ENCODE measurements at places on chromosomes 12 and 14.

GRCh38 chr12:130547480-130548155 is 168.5 kb downstream of the RIMBP2 start:
- DNase-seq = no peak

DNA sequence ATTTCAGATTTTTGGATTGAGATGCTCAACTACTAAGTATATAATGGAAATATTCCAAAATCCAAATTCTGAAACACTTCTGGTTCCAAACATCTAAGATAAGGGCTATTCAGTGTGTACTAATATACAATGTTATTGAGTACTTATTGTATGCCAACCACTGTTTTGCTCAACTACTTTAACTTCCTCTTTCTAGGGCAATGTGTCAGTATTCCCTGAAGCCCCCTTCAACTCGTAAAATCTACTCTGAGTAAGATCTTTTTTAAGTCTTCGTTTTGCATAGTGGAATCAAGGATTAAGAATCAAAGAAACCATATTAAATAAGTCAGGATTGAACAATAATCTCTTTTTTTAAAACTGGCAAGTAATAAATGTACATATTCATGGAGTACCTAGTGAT is 45.5 kb downstream of the SPATA7 start:
- DNase-seq = no peak

GRCh38 chr14:52551696-52552062 is 626 bp downstream of the TXNDC16 start:
- DNase-seq = no peak

GRCh38 chr12:83827193-83827592 is 1085.4 kb downstream of the SLC6A15 start:
- no peak for DNase-seq

DNA sequence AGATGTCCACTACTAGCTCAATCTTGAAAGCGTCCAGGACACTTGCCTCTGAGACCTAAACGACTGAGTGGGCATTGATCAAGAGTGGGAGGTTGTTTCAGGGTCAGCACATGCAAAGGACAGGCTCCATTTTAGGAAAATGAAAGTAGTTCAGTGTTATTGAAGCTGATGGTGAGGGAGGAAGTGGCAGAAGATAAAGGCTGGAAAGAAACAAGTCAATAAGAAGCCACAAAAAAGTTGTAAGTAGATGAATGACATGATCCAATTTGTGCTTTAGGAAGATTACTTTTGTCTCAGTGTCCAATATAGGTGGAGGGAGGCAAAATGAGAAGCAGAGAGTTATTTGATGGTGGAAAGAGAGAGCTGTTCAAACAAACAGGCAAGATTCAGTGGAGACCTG is 22.0 kb downstream of the GPR65 start:
- DNase-seq = no peak

DNA sequence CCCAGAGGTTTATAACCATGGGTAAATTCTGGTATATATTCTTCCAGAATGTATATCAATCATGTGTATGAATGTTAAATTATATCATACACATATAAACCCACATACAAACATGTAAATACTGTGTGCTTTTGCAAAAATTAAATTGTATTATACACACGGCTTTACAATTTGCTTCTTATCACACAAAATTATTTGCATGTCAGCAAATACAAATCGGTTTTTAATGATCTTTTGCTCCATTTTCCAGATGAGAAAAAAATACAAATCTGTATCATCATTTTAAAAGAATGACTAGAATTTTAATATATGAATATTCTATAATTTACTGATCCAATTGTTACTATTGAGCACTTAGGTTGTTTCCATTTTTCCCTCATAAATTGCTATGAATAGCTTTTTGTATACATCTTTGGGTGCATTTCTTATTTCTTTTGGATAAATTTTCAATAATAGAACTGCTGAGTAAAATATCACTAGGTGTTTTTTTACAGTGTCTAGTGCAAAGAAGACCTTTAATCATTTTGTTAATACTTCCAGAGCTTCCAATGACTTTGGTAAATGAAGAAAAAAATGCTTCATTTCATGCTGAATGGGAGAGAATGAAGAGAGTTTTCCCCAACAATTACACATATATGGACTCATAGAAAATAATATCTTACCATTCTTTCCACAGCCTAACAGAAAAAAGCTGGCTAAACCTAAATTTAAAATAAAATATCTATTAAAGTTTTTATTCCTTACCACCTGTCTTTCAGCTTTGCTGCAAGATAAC is 3.5 kb downstream of the LYZ start:
- no peak for DNase-seq

- DNase-seq = no peak
These were observed 1.3 kb upstream of the OR4M1 start for GRCh38 chr14:19771895-19772430.

GRCh38 chr12:42705863-42706262 is 116.3 kb upstream of the PRICKLE1 start:
- DNase-seq = no peak

DNA sequence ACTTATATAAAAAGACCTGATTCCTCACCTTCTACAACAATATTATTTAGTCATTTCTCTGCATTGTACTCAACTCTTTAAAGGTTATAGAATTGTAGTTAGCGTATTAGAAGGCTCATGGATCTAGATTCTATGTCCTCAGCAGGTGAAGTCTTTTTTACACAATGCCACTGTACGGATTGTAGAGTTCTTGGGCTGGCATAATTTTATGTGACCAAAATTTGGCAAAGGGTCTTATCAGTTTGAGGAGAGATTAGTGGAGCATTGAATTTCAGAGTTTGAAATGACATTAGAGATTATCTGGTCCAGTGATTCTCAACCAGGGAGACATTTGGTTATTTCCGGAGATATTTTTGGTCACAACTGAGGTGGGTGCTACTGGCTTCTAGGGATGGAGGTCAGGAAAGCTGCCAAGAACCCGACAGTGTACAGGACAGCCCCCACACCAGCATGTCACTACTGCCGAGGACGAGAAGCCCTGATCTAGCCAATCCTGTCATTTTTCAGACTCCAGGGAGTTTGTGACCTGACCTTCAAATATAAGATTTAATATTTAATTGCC is 63.9 kb downstream of the BICD1 start:
- no peak for DNase-seq

GRCh38 chr12:111705672-111706071 is 19.8 kb downstream of the ACAD10 start:
- no peak for DNase-seq

DNA sequence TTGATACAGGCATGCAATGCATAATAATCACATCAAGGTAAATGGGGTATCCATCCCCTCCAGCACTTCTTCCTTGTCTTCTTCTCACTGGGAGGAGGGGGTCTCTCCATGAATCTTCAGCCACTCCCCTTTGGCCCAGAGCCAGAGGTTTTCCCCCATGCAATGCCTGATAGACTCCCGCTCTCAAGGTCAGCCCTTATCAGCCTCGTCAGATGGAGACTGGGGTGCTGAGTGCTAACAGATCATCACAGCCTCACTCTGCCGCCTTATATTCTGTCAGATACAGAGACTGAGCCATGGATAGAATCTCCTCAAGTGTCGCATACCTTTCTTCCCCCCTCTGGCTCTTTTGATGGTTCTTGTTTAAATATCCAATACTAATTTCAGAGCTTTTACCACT is 503.1 kb downstream of the AACS start:
- DNase-seq = no peak

DNA sequence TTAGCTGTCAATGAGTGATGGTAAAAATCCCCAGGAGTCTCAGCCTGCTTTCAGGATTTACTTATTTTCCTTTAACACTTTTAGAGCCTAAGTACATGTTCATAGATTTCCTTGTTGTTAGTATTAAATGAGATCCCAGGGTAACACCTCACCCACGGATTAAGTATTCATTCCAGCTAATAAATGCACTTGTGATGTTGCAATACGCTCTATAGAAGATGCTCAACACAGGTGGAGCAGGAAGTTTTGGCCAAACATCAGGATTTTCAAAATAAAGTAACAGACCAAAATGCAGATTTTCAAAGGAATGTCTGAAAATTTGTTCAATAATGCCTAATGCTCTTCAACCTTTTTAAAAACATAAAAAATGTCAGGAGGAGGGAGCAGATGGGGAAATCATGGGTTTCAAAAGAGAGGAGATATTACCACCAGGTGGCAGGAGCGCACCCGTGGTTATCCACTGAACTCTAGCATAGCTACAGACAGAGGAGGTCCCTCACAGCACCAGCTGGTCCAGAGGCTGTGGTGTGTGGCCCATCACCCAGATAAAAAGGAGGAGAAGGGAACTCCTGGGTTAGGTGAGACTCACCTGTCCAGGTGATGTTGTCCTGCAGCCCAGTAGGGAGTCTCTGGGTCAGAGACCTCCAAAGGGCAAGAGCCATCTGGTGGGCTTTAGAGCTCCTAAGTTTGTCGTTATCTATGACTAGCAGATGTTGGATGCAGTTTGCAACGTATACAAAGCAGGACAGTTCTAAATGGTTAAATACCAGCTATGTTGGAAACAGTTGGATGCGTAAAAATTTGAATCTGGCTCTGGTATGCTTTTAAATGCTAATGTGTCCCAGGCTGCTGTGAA is 1158.4 kb upstream of the TMEM132C start:
- no peak for DNase-seq

DNA sequence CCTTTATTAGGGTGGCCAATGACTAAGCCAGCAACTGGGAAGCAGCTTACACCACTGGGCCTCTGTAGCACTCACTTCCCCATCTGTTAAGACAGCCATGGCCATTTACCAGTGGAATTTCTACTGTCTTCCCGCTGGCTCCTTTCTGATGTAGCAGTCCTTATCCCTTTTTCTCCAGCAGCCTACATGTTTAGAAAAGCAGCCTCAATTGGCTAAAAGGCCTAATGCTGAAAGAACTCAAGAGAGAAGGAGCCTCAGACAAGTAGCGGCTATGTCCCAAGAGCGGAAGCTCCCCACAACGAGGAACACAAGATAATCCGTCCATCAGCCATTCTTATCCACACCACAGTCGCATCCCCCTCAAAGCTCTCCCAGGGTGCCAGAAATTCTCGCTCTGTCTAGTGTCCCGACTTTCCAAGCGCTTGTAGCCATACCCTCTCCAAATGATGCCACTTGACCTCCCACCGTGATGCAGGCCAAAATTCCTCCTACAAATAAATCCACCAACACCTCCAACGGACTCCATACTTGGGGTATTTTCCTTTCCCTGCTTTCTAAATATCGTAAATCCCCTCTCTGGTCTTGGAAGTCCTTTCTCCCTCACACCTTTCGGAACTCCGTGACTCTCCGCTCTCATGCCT is 624 bp downstream of the M6PR start:
- DNase-seq = no peak

- DNase-seq = no peak
These were observed 131.4 kb downstream of the DACT1 start for GRCh38 chr14:58769011-58769643.

DNA sequence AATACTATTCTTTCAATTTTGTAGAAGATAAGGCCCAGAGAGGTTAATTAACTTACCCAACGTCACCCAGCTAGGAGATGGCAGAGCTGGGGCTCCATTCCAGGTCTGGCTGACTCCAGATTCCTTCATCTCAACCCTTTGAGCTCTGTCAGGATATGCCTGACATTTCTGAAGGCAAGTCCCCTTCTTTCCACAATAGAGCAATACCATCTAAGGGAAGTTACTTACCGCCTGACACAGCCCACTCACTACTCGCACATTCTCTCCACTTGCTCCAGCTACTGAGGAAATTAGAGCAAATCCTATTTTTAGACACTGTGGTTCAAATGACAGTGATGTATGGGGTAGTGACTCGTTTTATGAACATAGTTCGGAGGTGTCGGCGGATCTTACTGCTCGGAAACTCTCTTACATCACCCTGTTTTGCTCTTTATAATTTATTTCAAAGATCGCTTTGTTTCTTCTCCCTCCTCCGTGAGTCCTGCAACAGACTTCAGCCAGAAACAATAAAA is 2.0 kb upstream of the WSCD2 start:
- no peak for DNase-seq

DNA sequence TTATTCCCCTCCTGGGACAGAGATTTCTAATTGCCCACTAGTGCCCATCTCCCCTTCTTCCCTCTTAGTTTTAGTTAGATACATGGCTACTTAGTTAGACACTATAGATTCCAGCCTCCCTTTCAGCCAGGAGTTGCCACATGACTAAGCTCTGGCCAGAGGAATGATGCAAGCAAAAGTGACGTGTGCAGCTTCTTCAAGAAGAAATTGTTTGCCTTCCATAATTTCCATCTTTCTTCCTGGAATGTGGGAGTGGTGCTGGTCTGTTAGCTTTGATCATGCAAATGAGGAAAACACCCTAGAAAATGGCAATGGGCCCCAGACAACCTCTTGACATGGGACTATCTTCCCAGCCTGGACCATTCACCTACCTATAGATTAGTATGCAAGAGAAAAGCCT is 21.4 kb downstream of the CCDC177 start:
- DNase-seq = no peak

DNA sequence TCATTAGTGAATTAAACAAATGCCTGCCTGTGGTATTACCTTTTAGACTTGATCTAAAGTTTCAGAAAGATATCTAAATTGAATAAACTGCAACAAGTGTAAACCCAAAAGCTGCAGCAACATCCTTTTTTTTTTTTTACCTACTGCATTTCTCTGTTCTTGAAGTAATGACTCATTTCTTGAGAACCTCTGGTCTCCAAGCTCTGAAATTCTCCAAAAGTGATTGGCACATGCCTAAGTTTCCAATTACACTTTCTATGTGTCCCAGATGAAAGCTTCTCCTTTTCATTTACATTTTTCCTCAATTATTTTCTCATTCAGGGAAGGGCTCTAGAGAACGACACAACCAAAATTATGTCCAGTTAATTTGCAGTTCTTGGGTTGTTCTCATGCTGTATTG is 435.2 kb upstream of the DCN start:
- no peak for DNase-seq

- DNase-seq = peak; percentile 22
These were observed 90.6 kb downstream of the PAPOLA start for GRCh38 chr14:96592591-96593386.

GRCh38 chr12:15526033-15526432 is 203.7 kb downstream of the PTPRO start:
- no peak for DNase-seq

DNA sequence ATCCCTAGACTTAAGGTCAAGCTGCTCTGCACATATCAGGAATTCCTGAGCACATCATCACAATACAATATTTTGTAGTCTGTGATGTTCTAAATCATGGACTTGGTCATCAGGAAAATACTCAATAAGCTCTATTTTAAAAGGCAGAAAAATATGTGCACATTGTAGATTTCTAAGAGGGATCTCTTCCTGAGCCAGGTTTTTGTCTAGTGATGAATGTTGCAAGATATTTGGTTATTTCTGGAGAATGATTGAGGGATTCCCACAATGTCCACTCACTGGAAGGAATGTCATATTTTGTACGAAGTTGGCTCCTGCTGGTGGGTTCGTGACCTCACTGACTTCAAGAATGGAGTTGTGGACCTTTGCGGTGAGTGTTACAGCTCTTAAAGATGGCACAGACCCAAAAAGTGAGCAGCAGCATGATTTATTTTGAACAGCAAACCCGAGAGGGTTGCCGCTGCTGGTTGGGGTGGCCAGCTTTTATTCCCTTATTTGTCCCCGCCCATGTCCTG is 300.9 kb upstream of the DCN start:
- no peak for DNase-seq

GRCh38 chr14:61099216-61099835 is 118.3 kb downstream of the SLC38A6 start:
- DNase-seq = no peak
